ENCODE measurements at places on chromosomes 13 and 19.

DNA sequence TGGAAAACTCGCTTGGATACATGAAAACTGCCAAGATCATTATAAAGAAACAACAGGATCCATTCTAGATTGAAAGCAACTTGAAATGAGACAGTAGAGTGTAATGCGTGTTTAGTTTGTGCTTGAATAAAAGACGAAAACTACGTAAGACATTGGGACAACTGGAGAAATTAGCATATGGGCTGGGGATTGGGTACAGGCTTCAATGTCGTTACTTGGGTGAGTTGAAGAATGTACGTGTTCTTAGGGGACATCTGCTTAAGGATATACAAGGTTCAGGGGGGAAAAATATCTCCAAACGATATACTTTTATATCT lies 471 bp upstream of the ERVK3-1 start:
- DNase-seq: no peak

GRCh38 chr19:47363758-47364531 lies 14.8 kb downstream of the DHX34 start:
- peak; percentile 72 for DNase-seq

DNA sequence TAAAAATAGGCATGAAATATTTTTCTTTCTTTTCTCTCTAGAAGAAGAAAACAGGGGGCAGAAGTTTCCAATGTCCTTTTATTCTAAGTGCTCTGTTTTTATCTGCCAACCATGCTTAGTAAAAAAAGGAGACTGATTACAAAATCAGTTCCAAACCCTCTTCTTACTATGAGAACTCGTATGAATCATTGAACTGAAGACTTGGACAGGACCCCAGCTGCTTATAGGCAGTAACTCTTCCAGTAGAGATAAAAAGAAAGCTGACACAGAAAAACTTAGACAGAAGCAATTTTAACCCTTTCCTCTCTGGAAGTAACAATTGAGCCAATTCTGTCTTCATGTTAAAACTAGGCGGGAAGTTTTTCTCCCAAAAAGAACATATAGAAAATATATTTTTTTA lies 24.5 kb upstream of the FREM2 start:
- peak; percentile 89 for DNase-seq

- DNase-seq: no peak
Observed at GRCh38 chr13:83125791-83126190, 756.5 kb downstream of the SLITRK1 start.

- no peak for DNase-seq
Observed at GRCh38 chr13:94661406-94661805, 50.9 kb downstream of the SOX21 start.

DNA sequence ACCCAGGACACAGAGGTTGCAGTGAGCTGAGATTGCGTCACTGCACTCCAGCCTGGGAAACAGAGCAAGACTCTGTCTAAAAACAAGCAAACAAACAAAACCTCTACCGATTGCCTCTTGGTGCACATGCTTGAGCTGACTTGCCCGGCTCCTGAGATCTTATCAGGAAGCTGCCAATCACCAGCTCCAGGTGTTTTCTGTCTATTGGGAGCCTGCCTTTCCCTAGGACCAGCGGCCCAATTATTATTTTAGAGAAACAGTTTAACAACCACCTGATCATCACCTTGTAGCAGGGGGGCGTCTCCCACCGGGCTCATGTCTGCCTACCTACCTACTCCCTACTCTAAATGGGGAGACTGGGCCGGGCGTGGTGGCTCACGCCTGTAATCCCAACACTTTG lies 10.8 kb downstream of the CLEC4M start:
- DNase-seq: no peak

- DNase-seq: no peak
Observed at GRCh38 chr13:20418953-20419352, 106.7 kb downstream of the CRYL1 start.

DNA sequence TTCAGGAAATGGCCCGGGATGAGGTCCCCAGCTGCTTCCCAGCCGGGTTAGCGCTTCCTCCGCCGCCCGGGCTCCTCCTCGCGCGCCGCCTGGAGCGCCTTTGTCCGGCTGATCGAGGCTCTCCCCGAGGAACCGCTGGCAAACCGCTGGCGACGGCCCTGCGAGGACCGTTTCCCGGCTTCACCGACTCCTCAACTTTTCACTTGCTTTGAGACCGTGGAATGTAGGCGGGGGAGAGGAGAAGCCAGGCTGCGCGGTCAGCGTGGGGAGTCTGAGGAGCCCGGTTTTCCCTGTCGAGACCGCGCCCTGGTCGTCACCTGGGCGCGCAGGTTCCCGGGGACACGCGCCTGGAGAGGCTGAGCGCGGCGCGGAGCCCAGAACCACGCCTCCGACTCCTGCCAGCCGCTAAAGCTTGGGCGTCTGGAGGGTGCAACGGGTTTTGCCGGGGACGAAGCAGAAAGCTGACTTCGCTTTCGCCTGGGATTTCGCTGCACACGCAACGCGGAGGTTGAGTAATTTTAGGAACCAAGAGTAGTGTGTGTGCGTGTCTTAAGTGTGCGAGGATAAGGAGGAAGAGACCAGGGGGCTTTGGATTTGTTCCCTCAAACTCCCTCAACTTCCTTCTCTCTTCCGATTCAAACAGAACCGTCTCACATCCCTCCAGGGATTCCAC lies 7.3 kb upstream of the DGKH start:
- DNase-seq: peak; percentile 56

- DNase-seq: peak; percentile 35
Observed at GRCh38 chr19:8163759-8164158, 14.4 kb upstream of the FBN3 start.

GRCh38 chr19:32098968-32099367 lies 246.4 kb upstream of the ZNF507 start:
- DNase-seq: no peak

DNA sequence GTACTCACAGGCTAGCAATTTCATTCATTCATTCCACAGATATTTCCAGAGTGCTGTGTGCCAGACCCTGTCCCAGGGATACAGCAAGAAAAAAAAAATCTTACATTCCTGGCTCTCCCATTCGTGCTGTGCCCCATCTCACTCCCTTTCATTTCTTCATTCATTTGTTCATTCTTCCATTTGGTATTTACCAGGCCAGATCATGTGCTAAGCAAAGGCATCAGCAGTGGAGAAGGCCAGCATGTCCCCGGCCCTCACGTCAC lies 2.3 kb downstream of the MAP3K10 start:
- DNase-seq: peak; percentile 19

DNA sequence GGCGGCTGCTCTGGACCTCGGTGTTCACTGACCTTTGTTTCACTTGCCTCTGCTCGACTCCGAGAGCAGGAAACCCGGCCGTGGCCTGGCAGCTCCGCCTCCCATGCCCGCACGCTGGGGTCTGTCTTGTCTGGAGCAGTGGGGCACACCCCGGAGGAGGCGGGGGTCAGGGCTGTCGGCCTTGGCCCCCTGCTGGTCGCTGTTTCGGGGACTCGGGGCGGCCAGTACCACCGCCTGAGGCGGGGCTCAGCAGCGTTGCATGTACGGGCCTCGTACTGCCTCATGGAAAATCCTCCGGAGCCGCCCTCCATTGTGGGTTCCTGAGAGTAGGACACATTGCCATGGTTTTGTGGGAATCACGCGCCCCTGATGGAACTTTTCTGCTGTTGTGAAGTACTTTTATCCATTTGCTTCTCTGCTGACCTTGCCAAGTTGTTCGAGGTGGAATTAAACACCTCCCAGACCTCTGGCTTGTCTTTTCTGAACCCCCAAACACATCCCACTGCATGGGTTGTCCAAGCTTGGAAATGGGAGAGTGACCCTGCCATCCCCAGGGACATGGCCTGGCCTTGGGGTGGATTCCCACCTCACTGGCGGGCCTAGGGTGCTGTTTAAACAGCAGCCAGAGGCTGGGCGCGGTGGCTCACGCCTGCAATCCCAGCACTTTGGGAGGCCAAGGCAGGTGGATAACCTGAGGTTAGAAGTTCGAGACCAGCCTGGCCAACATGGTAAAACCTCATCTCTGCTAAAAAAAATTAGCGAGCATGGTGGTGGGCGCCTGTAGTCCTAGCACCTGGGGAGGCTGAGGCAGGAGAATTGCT lies 5.5 kb upstream of the NDUFS7 start:
- DNase-seq: no peak

DNA sequence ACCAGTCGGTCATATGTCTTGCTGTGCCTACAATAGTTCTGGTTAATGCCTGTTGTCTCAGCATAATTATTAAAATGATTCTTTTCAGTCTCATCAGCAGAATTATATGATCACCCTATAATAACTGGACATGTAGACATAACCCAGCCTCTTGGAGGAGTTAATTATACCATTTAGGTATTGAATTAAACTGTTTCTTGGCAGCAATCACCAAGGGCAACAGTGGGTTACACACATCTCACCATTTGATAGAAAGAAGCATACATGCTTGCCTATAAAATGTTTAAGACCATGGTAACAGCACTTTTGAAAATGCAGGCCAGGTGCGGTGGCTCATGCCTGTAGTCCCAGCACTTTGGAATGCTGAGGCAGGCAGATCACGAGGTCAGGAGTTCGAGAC lies 184.6 kb downstream of the RGCC start:
- no peak for DNase-seq
